ENCODE measurements at places on chromosomes 13 and 19.

- DNase-seq = peak; percentile 60
Observed at GRCh38 chr13:72295153-72295552, 428.1 kb upstream of the DACH1 start.

- DNase-seq = no peak
Observed at GRCh38 chr19:30528919-30529318, 156.7 kb downstream of the ZNF536 start.

- DNase-seq = no peak
Observed at GRCh38 chr19:43720936-43721335, 5.1 kb downstream of the IRGC start.

- DNase-seq = no peak
Observed at GRCh38 chr13:31224963-31225559, 25.3 kb downstream of the B3GLCT start.

DNA sequence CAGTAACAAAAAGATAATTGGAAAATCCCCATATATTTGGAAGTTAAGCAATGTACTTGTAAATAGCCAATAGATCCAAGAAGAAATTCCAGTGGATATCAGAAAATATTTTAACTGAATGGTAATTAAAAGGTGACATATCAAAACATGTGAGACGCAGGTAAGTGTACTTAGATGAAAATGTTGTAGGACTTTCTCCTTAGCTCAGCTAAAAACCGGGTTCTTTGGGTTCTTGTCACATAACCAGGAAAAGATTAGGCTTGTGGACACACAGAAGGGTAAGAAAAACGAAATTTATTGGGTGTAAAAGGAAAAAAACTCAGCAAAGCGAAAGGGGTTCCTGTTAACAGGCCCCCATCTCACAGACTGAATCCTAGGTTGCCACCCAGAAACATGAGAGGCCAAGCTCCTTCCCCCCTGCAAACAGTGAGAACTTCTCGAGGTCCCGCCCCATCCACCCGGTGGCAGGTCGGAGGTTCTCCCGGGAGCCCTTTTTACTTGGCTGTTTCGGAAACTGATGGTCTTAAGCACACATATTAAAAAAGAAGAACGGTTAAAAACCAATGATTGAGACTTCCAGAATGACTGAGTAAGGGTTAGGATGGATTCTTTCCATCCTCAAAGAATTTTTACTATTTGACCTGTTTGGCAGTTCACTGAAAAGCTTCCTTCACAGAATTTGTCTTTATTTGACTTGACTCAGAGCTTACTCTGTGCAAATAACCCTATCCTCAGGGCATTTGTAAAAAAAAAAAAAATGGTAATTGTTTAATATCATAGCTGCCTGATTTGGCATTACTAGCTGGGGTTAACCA is 3.1 kb upstream of the CCDC70 start:
- no peak for DNase-seq

- peak; percentile 28 for DNase-seq
Observed at GRCh38 chr19:485583-486236, 10.6 kb upstream of the MADCAM1 start.

DNA sequence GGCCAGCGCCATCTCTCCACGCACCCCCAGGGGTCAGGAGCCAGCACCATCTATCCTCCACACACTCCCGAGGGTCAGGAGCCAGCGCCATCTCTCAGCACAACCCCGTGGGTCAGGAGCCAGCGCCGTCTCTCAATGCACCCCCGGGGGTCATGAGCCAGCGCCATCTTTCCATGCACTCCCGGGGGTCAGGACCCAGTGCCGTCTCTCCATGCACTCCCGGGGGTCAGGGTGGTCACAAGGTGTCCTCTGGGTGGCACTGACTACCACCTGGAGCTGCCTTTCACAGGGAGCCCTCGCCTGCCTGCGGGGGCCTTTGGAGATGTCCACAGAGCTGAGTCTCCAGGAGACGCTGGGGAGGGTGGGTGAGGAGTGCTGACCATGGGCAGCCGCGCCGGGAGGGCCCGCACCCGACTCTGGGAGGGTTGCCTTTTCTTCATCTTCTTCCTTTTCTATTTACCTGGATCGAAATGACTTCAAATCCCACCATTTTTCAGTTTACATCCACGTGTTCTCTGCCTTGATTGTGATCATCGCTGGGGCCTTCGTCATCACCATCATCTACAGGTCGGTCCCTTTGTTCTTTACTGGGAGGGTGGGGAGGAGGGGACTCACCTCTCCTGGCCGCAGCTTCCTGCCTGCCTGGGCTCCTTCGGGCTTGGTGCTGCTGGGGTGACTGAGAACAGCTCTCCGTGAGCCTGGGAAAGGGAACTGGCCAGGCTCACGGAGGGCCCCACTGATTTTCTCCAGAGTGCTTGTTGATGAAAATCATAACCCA is 19.1 kb downstream of the TEX29 start:
- DNase-seq = no peak

DNA sequence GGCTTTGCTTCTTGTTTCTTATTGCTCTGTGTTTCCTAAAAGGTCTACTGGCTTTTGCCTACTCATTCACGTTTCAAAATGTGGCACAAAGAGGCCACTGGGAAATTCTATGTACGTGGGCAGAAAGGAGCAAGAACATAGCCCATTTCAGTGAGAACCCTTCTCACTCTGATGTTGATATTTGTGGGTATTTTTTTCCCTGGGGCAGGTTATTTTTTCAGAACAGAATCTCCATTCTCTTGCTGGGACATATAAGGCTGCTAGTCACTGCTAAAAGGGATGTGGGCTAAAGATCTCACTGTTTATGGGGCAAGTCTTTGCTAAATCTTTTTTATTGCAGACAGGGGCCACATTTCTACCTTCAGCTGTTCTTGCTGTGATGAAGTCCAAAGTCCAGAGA is 27.1 kb downstream of the EDNRB start:
- no peak for DNase-seq

- no peak for DNase-seq
Observed at GRCh38 chr19:28546148-28546685, 666.7 kb downstream of the UQCRFS1 start.

- no peak for DNase-seq
Observed at GRCh38 chr13:74883834-74884233, 598.1 kb downstream of the TBC1D4 start.

GRCh38 chr13:73092829-73093228 is 34.0 kb downstream of the KLF5 start:
- DNase-seq = no peak

DNA sequence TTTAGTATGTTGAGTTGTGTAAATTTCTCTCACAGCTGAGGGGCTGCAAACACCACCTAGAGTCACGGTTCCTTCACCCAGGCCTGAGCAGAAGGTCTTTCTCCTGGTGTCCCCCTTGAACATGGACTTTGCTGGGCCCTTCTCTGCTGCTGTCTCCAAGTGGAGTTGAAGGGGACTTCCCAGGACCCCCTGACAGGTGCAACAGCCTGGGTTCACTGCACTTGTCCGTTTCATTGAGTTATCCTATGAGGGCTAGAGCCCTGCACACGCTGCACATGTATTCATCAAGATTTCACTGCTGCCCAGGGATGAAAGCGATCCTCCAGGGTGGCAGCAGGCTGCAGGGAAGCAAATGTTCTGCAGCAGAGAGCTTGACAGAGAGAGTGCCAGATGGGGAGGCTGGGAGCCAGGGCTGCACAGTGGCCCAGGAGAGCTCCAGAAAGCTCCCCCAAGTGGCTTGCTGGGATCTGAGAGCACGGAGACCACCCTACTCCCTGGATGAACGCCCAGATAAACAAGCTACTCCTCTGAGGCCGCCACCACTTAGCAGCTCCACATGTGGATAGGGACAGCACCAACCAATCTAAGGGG is 10.3 kb downstream of the TMEM272 start:
- peak; percentile 7 for DNase-seq

Data from fibroblast of upper back skin (primary cell).